ENCODE measurements at places on chromosomes 6 and 20.

- H3K27me3 ChIP-seq = peaks cover 1% of the 10 kb centered on the region
- H3K4me3 ChIP-seq = no peak overlapping the region
- no peaks in the 10 kb centered on the region for H3K36me3 ChIP-seq
- no peaks in the 10 kb centered on the region for H3K4me1 ChIP-seq
- H3K27ac ChIP-seq = no peak overlapping the region
Observed at GRCh38 chr20:5670036-5670536, 80.1 kb upstream of the SHLD1 start.

- no peak overlapping the region for H3K4me3 ChIP-seq
- no peaks in the 10 kb centered on the region for H3K4me1 ChIP-seq
- H3K36me3 ChIP-seq = no peaks in the 10 kb centered on the region
- DNase-seq = no peak
- H3K27ac ChIP-seq = no peak overlapping the region
Observed at GRCh38 chr6:110537208-110538123, 61.1 kb upstream of the SLC22A16 start.

- H3K27ac ChIP-seq = no peak overlapping the region
- no peak for DNase-seq
- peaks cover 2% of the 10 kb centered on the region for H3K36me3 ChIP-seq
- no peak overlapping the region for H3K4me3 ChIP-seq
- no peaks in the 10 kb centered on the region for H3K4me1 ChIP-seq
Observed at GRCh38 chr6:80165819-80166218, 59.3 kb downstream of the BCKDHB start.

DNA sequence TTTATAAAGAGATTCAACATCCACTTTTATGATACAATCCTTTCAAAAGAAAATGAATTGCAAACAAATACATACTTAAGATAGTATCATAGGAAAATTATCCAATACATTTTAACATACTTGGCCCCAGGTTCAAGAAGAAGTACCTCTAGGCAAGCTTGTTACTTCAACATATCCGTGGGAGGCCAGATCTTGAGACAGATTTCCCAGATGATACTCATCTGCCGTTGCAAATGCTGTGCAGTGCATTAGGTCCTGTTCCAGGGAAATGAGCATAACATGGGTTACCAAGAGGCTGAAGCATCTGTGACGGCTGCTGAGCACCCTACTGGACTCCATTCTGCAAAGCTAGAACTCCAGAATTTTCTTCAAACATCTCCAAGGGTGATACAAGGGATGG lies 15.6 kb downstream of the RMND1 start:
- peaks cover 4% of the 10 kb centered on the region for H3K4me1 ChIP-seq
- no peak overlapping the region for H3K4me3 ChIP-seq
- DNase-seq = no peak
- H3K27me3 ChIP-seq = no peaks in the 10 kb centered on the region

- H3K4me1 ChIP-seq = no peaks in the 10 kb centered on the region
- no peak overlapping the region for H3K4me3 ChIP-seq
- no peaks in the 10 kb centered on the region for H3K36me3 ChIP-seq
- no peak overlapping the region for H3K27ac ChIP-seq
Observed at GRCh38 chr6:87641065-87641692, 51.2 kb downstream of the ORC3 start.

GRCh38 chr6:1797801-1798200 lies 188.1 kb downstream of the FOXC1 start:
- no peaks in the 10 kb centered on the region for H3K27me3 ChIP-seq
- DNase-seq = no peak
- H3K4me1 ChIP-seq = peaks cover 5% of the 10 kb centered on the region
- no peaks in the 10 kb centered on the region for H3K36me3 ChIP-seq

DNA sequence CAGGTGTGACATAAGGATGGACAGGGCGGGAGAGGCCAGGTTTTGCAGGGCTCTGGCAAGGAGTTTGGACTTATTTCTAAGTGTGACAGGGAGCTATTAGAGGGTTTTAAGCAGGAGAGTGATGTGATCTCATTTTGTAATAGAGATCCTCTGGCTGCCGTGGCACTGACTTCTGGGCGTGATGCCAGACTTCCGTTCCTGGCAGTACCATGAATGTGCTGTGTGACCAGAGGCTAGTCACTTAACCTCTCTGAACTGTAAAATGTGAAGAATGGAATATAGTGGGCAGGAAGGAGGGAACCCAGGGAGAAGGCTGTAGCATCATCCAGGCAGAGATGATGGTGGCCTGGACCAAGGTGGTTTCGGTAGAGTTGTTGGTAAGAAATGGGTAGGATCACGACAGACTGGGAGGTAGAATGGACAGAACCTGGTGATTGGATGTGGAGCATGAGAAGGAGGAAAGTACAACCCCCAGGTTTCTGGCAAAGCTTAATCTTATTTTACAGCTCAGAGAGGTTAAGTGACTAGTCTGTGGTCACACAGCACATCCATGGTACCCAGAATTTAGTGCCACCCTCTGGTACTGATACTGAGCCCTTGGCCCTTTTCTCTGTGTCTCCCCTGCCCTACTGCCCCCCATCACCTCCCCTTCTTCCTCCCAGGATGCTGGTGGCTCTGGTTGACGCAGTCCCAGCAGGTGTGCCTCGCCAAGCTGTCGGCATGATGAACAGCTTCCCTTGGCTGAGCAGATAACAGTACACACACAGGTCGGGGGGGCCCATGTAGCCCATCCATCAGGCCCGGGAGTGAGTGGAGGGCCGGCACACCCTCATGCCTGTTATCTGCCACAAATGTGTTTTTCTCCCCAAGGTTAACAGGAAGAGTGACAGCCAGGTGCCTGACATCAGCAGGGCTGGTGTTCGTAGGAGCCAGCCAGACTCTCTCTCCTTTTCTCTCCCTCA lies 52.9 kb upstream of the CTNNBL1 start:
- H3K36me3 ChIP-seq = no peaks in the 10 kb centered on the region
- no peaks in the 10 kb centered on the region for H3K4me1 ChIP-seq
- no peak overlapping the region for H3K4me3 ChIP-seq
- no peaks in the 10 kb centered on the region for H3K27me3 ChIP-seq
- DNase-seq = no peak

DNA sequence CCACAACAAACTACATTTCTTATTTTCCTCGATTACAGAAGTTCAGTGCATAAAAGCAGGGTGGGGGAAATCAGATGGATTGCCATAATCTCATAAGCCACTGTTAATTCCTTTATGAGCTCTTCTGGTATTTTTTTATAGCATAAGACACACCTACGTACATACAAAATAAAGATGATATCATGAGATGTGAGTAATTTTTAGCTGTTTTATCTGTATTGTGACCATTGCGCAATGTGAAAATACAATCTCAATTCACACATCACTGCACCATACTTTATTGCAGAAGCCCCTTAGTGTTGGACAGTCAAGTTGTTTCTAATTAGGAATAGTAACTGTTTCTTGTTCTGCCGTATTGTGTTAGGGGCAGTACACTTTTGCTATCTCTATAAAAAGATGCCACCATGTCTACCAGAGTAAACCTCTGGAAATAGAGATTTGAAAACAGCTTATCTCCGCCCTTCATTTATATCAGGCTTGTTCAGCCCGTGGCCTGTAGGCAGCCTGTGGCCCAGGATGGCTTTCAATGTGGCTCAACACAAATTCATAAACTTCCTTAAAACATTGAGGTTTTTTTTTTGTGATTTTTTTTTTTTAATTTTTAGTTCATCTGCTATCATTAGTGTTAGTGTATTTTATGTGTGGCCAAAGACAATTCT lies 90.4 kb downstream of the FARS2 start:
- DNase-seq = no peak
- H3K4me1 ChIP-seq = no peaks in the 10 kb centered on the region
- H3K4me3 ChIP-seq = no peak overlapping the region
- H3K27me3 ChIP-seq = no peaks in the 10 kb centered on the region
- H3K36me3 ChIP-seq = no peaks in the 10 kb centered on the region
- H3K27ac ChIP-seq = no peak overlapping the region

DNA sequence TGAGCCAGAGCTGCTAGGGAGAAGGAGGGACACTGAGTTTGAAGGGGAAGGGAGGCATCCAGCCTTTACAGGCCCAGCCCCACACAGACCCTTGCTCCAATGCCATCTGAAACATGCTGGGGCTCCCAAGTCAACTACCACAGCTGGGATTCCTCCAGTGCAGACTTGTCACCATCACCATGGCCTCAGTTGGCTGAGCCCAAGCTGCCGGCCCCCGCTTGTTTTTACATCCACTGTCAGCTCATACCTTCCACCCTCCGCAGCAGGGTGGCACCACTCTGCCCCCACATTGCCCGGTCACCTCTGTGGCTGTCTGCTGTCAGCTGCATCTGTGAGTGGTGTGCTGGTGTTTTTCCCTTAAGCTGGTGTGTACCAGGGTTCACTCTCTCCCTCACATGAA lies 26.1 kb downstream of the GFOD1 start:
- DNase-seq = no peak
- no peak overlapping the region for H3K4me3 ChIP-seq
- no peaks in the 10 kb centered on the region for H3K4me1 ChIP-seq
- H3K27me3 ChIP-seq = no peaks in the 10 kb centered on the region

DNA sequence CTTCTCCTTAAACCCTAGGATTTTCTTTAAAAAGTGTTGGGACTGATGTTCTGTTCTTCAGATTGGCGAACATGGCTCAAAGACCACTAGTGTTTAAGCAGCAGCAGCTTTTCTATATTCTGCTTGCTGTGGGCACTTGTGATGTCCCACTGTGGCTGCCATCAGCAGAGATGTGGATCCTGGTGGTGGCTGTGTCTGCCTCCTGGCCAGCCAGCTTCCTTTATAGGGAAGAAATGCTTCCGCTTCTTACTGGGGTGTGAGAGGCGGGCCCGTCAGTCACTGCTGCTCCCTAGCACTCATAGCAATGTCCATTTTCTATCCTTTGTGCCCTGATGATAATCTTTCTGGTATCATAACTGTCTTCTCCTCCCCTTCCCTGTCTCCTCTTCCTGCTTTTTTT lies 66.7 kb upstream of the ESR1 start:
- no peak overlapping the region for H3K4me3 ChIP-seq
- H3K4me1 ChIP-seq = no peaks in the 10 kb centered on the region
- no peak overlapping the region for H3K27ac ChIP-seq
- no peak for DNase-seq
- no peaks in the 10 kb centered on the region for H3K27me3 ChIP-seq

DNA sequence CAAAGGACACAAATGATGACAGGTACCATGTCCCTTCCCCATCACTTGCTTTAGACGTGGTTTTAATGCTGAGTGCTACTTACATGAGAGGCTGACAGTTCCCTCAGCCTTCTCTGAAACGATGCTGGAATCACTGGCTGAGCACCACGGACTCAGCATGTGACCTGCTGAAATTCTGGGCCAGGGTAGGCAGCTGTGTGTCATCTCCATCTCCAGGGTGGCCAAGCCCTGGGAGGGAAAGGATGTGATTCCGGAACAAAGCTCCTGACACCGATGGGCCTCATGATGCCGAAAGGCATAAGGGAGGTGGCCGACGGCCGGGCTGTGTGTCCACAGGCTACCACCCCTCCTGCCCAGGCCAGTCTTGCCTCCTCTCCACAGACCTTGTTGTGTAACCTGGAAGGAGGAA lies 184.3 kb upstream of the CST7 start:
- no peak overlapping the region for H3K27ac ChIP-seq
- H3K36me3 ChIP-seq = no peaks in the 10 kb centered on the region
- H3K27me3 ChIP-seq = no peaks in the 10 kb centered on the region
- no peak overlapping the region for H3K4me3 ChIP-seq
- no peak for DNase-seq
- no peaks in the 10 kb centered on the region for H3K4me1 ChIP-seq

DNA sequence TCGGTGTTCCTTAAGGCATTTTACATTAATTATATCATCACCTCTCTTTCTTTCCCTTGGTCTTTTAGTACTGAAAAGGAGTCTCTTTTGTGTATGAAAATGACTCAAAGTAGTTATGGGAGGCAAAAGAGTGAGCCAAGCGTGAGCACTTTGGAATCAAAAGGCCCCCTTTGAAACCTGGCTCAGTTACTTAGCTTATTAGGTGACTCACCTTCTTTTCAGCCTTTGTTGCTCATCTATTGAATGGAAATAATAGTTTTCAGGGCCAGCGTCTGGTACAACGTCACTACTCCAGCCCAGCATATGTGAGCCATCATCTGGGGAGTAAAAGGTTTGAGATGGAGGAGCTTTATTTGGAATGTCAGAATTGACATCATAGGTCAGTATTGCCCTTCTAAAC lies 147.4 kb upstream of the SCGN start:
- H3K36me3 ChIP-seq = no peaks in the 10 kb centered on the region
- H3K27ac ChIP-seq = no peak overlapping the region
- no peaks in the 10 kb centered on the region for H3K27me3 ChIP-seq

GRCh38 chr6:5250911-5251310 lies 9.8 kb downstream of the LYRM4 start:
- no peak overlapping the region for H3K4me3 ChIP-seq
- H3K36me3 ChIP-seq = no peaks in the 10 kb centered on the region
- H3K4me1 ChIP-seq = no peaks in the 10 kb centered on the region
- DNase-seq = no peak
- no peaks in the 10 kb centered on the region for H3K27me3 ChIP-seq

- no peak overlapping the region for H3K4me3 ChIP-seq
- H3K4me1 ChIP-seq = no peaks in the 10 kb centered on the region
- no peaks in the 10 kb centered on the region for H3K36me3 ChIP-seq
- H3K27ac ChIP-seq = no peak overlapping the region
- H3K27me3 ChIP-seq = no peaks in the 10 kb centered on the region
Observed at GRCh38 chr6:88945415-88946008, 17.9 kb downstream of the RNGTT start.

GRCh38 chr6:44235269-44235668 lies 11.6 kb upstream of the HSP90AB1 start:
- H3K4me3 ChIP-seq = no peak overlapping the region
- H3K27me3 ChIP-seq = no peaks in the 10 kb centered on the region
- H3K36me3 ChIP-seq = no peaks in the 10 kb centered on the region
- peak; percentile 19 for DNase-seq
- peak overlapping the region; percentile 63 for H3K27ac ChIP-seq

DNA sequence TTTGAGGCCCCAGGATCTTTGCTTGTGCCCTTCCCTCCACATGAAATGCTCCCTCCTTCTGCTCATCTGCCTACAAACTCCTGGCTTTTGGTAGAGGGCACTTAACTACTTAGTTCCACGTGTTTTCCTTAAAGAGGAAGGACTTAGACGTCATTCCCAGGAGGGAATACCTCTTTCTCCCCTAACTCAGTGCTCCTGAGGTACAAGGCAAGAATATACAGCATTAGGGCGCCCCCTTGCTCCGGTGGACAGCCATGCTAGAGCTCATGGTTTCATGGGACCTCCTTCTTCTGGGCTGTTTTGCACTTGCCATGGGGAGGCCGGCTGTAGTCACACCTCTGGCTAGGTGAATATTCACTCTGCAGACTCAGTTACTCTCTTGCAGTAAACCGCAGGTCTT lies 93.8 kb upstream of the LY86 start:
- H3K36me3 ChIP-seq = no peaks in the 10 kb centered on the region
- peak; percentile 77 for DNase-seq
- no peaks in the 10 kb centered on the region for H3K27me3 ChIP-seq
- H3K4me3 ChIP-seq = no peak overlapping the region
- no peaks in the 10 kb centered on the region for H3K4me1 ChIP-seq
- no peak overlapping the region for H3K27ac ChIP-seq

DNA sequence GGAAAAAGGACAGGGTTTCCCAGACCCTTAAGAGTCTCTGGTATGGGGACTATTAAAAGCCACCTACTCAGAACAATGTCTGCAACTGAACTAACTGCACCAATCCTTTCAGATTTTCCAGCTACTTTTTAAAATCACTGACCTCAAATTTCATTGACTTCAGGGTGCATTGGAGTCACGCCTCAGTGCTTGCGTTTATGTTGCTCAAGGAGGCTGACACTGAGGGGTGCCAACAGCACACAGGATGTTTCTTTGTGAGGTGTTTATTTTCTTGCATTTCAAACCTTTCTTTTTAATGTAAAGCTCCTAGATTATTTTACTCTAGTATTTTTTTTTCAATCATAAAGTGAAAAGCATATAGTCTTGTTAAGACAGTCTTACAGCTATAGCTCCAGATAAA lies 402.0 kb upstream of the SLC35B3 start:
- no peaks in the 10 kb centered on the region for H3K27me3 ChIP-seq
- no peak overlapping the region for H3K4me3 ChIP-seq
- H3K36me3 ChIP-seq = no peaks in the 10 kb centered on the region
- H3K27ac ChIP-seq = no peak overlapping the region

Measured in aorta (tissue), 5 donors.